ENCODE measurements at places on chromosomes 2 and 18.

GRCh38 chr2:72985891-72986683 is 68.8 kb downstream of the EMX1 start:
- DNase-seq: no peak

DNA sequence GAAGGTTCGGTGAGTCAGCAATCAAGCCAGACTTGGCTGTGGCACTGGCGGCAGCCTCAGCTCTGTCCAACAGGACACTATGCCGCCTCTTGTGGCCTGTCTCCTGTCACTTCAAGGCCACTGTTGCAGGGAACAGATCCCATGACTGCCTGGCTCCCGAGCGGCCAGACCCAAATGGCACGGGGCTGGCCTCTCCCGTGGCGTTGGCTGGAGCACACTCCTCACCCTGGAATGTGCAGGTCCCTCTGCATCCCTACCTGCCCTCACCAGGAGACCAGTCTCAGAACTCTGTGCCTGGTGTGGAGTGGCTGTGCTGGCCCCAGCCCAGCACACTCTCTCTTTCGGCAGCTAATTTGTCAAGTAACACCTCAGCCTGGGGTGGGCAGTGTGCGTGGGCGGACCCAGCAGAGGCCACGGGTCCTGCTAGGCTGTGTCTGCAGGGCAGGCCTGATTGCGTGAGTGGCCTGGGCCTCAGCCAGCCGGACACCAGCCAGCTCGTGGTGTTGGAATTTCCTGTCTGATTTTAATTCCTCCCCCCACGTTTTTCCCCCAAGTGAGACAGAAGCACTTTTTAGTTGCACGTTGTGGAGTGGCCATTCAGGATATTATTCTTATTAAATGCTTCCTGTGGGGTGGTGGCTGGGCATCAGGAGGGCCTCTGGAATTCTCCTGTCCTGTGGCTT is 179.3 kb downstream of the GLI2 start:
- DNase-seq: no peak

DNA sequence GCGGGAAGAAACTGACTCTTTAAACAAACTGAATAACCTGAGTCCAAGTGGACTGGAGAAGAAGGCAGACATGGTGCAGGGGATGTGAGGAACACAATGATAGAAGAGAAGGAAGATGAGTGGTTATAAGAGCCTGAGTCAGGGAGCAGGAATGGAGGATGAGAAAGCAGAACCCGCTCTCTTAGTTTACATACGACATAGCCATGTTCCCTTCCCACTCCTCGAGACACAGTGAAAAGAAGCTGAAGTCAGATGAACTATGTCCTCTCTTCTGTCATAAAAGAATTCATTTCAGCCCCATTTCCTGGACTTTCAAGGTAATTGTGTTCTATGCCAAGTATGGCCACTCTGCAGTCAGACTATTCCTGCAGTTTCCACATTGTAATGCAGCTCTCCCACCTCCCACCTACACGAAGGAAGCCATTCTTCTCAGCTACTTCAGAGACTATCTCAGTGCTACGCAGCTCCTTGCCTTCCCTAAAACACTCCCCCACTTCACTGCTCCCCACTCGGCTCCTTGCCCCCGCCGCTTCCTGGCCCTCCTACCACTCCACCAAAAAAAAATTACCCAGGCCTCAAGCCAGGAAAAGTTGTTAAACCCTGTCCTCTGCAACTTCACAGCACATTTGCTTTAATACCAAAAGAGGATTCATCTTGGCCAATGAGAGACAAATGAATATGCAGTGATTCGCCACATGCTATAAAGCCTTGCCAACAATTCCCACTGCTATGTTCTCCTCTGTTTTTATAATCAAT is 323.4 kb upstream of the EPHA4 start:
- DNase-seq: no peak

DNA sequence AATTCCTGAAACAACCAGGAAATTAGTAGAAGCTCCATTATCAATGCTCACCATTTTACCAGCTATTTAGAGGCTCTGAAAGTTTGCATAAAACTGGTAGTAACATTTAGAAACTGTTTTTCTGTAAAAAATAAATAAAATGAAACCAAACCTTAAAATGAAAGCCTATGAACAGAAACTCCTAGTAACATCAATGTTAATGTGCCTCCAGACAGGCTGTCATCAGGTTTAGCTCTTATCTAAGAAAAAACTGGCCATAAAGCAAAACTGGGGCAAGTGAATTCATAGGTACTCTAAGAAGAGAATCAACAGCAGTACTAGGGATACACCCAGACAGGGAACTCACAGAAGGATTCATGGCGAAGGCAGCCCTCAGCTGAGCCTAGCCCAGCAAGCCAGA is 8.0 kb downstream of the E2F6 start:
- DNase-seq: no peak

DNA sequence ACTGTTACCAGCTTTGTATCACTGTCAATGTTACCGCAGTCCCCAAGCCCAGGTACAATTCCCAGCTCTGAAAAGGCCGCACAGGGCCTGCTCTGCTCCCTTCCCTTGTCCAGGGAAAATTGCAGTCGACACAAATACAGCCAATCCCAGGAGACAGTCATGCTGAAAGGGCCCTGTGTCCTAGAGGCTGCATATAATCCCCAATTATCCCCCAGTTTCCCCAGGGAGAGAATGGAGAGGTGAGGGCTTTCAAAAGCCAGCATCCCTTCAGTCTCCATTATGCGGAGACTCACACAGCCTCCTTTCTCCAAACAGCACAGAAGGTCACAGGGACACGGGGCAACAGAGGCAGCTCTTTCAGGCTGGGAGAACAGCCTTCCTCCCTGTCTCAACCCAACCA is 17.1 kb upstream of the CTIF start:
- DNase-seq: no peak

- no peak for DNase-seq
Measured at GRCh38 chr2:213861638-213862037, 549.2 kb upstream of the VWC2L start.

DNA sequence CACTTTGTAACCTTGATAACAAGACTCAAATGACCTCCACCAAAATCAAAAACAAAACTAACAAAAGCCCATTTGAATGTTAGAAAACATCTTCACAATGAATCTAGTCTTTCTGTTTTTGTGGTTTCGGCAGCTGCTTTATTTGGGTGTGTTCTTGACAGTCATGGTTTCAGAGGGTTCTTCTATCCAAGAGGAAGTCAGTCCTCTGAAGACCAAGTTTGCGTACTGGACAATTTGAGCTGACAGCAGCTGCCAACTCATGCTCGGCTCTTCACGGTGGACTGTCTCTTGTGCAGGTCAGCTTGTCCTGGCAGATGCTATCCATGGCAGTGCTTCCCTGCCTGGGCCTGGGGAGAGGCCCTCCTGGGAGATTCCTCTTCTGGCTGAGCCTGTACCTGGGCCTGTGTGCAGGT is 91.0 kb downstream of the TMEM17 start:
- DNase-seq: no peak

DNA sequence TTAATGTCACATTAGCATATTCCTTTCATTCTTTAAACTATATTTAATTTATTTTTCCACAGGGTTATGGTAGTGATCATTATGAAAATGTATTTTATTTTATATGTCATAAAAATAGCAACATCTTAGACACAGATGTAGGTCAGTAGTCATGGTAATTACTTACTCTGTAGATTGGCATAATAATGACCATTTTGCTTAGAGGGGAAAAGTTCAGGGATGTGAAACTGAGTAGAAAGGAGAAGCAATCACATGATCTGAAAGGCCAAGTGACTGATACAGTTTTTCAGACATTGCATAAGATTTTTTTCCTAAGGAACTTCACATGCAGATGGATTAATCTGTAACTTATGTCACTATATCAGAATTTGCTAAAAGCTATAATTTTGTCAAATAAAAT is 286.9 kb downstream of the CTNNA2 start:
- no peak for DNase-seq

- DNase-seq: peak; percentile 44
Measured at GRCh38 chr18:44724105-44724778, 43.6 kb downstream of the SETBP1 start.

- peak; percentile 35 for DNase-seq
Measured at GRCh38 chr18:24659827-24660720, 199.6 kb downstream of the HRH4 start.
